ENCODE measurements at places on chromosomes 12 and 14. TPM values are rescaled to one million over a fixed set of nuclear protein-coding genes. Genes with fewer than 3 reads are reported as not detected.
A peak's percentile ranks its signal among the peaks of the same experiment; 100 is the strongest.

GRCh38 chr12:15627995-15628945 is 160.9 kb downstream of the EPS8 start:
- H3K4me1 ChIP-seq = peaks cover 13% of the 10 kb centered on the region
- H3K36me3 ChIP-seq = peaks cover 7% of the 10 kb centered on the region
- no peak overlapping the region for H3K4me3 ChIP-seq
- no peaks in the 10 kb centered on the region for H3K27me3 ChIP-seq
- H3K27ac ChIP-seq = peak overlapping the region; percentile 51

DNA sequence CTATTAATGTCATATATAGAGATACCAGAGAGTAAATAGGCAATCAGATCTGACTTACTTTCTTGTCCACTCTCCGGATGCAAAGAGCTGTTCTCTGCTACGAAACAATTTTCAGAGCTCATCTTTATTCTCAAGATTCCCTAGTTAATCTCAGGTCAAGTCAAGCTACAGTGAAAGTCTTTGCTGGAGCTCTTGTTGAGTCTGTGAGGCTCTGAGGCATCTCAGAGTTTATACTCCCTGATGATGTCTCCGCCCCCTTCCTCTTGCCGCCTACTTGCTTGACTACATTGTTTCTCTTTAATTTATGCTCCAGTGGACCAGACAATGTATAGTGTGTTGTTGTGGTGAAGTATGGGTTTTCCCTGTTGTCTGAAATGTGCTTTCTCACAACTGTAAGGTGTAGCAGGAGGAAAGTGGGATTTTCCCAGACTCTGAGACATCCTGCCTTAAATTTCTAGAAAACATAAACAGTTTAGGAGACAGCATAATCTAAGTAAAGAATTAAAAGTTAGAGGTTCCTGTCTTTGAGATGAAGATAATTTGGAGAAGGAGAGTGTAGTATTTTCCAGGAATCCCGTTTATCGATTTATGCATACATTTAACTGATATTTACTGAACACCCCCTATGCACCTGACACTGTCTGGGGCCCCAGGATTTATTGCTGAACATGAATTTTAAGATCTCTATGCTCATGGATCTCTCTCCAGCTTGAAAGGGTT is at the start of gene CD69:
Gene CD69 (minus strand): TSS at position 203 of the 720 bp plus-strand sequence. CDS start 81 bp downstream, at position 122.
- H3K36me3 ChIP-seq = no peaks in the 10 kb centered on the region
- H3K4me3 ChIP-seq = peak within 1 kb of the TSS; percentile 2
- DNase-seq = no peak
- no peaks in the 10 kb centered on the region for H3K4me1 ChIP-seq

DNA sequence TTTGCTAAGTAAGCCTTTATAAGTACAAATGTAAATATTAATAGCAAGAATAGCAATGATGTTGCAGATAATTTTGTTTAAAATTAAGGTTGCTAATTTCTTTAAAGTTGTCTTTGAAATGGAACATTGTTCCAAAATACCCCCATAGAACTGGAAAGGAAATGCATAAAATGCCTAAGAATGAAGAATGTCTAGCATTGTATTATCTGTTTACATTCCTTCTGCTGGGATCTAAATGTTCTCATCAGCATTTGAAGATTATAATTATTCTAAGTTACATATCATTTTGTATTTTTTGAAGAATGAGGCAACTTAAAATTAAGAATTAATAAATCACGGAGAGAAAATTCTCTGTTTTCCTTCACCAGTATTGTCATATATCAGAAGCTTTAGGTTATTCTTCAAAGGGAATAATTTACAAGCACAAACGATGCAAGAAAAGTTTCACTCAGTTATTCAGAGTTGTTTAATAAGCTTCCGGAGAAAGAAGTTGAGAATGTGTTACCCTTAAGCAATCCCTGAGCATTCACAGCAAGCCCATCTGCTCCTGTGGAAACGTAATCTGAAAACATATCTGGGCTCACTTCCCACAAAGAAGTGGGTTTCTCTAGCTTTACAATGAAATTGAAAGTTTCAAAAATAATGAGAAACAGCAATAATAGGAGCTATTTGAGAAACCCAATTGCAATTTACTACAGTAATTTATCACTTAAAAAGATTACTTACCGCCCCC is 21.3 kb downstream of the SLC6A15 start:
- H3K27me3 ChIP-seq = no peaks in the 10 kb centered on the region
- H3K4me1 ChIP-seq = no peaks in the 10 kb centered on the region
- DNase-seq = no peak
- no peak overlapping the region for H3K4me3 ChIP-seq

- no peak for DNase-seq
- no peak overlapping the region for H3K27ac ChIP-seq
- H3K27me3 ChIP-seq = no peaks in the 10 kb centered on the region
- H3K4me1 ChIP-seq = no peaks in the 10 kb centered on the region
- no peaks in the 10 kb centered on the region for H3K36me3 ChIP-seq
Measured at GRCh38 chr12:131245564-131246355, 292.1 kb downstream of the ADGRD1 start.

DNA sequence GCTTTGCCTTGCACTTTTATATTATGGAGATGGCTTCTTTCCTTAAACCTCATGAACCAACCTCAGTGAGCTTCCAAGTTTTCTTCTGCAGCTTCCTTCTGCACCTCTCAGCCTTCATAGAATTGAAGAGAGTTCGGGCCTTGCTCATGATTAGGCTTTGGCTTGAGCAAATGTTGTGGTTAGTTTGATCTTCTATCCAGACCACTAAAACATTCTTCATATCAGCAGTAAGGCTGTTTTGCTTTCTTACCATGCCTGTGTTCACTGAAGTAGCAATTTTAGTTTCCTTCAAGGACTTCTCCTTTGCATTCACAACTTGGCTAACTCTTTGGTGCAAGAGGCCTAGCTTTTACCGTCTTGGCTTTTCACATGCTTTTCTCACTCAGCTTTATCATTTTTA is 125.4 kb downstream of the SNAPC1 start:
- H3K27me3 ChIP-seq = no peaks in the 10 kb centered on the region
- H3K4me1 ChIP-seq = no peaks in the 10 kb centered on the region
- H3K27ac ChIP-seq = no peak overlapping the region
- no peak for DNase-seq
- no peak overlapping the region for H3K4me3 ChIP-seq

- H3K4me3 ChIP-seq = no peak overlapping the region
- no peaks in the 10 kb centered on the region for H3K4me1 ChIP-seq
- no peak overlapping the region for H3K27ac ChIP-seq
- no peak for DNase-seq
- H3K36me3 ChIP-seq = no peaks in the 10 kb centered on the region
- H3K27me3 ChIP-seq = no peaks in the 10 kb centered on the region
Measured at GRCh38 chr12:8420506-8420905, 35.3 kb upstream of the CLEC6A start.

GRCh38 chr12:109264095-109264942 is 44.8 kb downstream of the FOXN4 start:
- peak; percentile 45 for DNase-seq
- no peak overlapping the region for H3K27ac ChIP-seq
- H3K4me3 ChIP-seq = no peak overlapping the region
- H3K4me1 ChIP-seq = no peaks in the 10 kb centered on the region

DNA sequence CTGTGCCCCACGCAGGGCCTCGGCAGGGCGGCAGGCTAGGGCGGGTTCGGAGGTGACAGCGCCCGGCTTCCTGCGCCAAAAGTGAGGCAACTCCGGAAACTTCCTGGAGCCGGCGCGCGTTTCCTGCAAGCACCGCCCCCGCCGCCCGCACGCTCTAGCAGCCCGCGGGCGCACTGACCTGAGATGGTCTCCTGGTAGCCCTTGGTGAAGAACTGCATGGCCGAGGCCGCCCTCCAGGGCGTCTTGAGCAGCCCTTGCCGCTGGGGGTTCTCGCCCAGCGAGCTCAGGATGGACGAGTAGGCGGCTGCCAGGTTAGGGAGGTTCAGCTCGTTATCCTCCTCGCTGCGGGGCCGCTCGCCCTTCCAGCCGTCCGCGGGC is 494 bp downstream of the GCH1 start:
- DNase-seq = peak; percentile 69
- H3K4me3 ChIP-seq = peak overlapping the region; percentile 68
- H3K27ac ChIP-seq = peak overlapping the region; percentile 92
- no peaks in the 10 kb centered on the region for H3K27me3 ChIP-seq
- no peaks in the 10 kb centered on the region for H3K36me3 ChIP-seq

GRCh38 chr12:104348283-104348993 is 44.9 kb downstream of the EID3 start:
- no peak for DNase-seq
- no peak overlapping the region for H3K4me3 ChIP-seq
- H3K27ac ChIP-seq = no peak overlapping the region
- H3K4me1 ChIP-seq = no peaks in the 10 kb centered on the region

GRCh38 chr12:15318841-15319240 is 3.5 kb upstream of the PTPRO start:
- DNase-seq = no peak
- H3K4me1 ChIP-seq = no peaks in the 10 kb centered on the region
- H3K27me3 ChIP-seq = no peaks in the 10 kb centered on the region
- no peak overlapping the region for H3K4me3 ChIP-seq

GRCh38 chr14:77286576-77286975 is 15.6 kb upstream of the NGB start:
- no peaks in the 10 kb centered on the region for H3K4me1 ChIP-seq
- no peaks in the 10 kb centered on the region for H3K27me3 ChIP-seq
- peaks cover 3% of the 10 kb centered on the region for H3K36me3 ChIP-seq
- no peak overlapping the region for H3K4me3 ChIP-seq
- no peak overlapping the region for H3K27ac ChIP-seq

- H3K4me1 ChIP-seq = no peaks in the 10 kb centered on the region
- no peaks in the 10 kb centered on the region for H3K36me3 ChIP-seq
- no peak overlapping the region for H3K4me3 ChIP-seq
- H3K27me3 ChIP-seq = no peaks in the 10 kb centered on the region
- H3K27ac ChIP-seq = no peak overlapping the region
Measured at GRCh38 chr14:40221428-40221827, 789.2 kb upstream of the FBXO33 start.

GRCh38 chr12:89117448-89118034 is 234.8 kb downstream of the DUSP6 start:
- peak; percentile 72 for DNase-seq
- H3K4me1 ChIP-seq = peaks cover 8% of the 10 kb centered on the region
- no peaks in the 10 kb centered on the region for H3K27me3 ChIP-seq
- H3K4me3 ChIP-seq = no peak overlapping the region
- peak overlapping the region; percentile 28 for H3K27ac ChIP-seq
- H3K36me3 ChIP-seq = no peaks in the 10 kb centered on the region

GRCh38 chr12:47276621-47277309 is 197.0 kb upstream of the AMIGO2 start:
- H3K4me3 ChIP-seq = no peak overlapping the region
- peak; percentile 24 for DNase-seq
- H3K4me1 ChIP-seq = peaks cover 9% of the 10 kb centered on the region
- no peaks in the 10 kb centered on the region for H3K27me3 ChIP-seq

- no peaks in the 10 kb centered on the region for H3K36me3 ChIP-seq
- peak overlapping the region; percentile 6 for H3K4me3 ChIP-seq
- no peaks in the 10 kb centered on the region for H3K27me3 ChIP-seq
- DNase-seq = no peak
- peaks cover 46% of the 10 kb centered on the region for H3K4me1 ChIP-seq
- peak overlapping the region; percentile 91 for H3K27ac ChIP-seq
Measured at GRCh38 chr12:92502417-92503028, 200.3 kb upstream of the PLEKHG7 start.

- no peak for DNase-seq
- H3K4me1 ChIP-seq = no peaks in the 10 kb centered on the region
- H3K4me3 ChIP-seq = no peak overlapping the region
- no peaks in the 10 kb centered on the region for H3K36me3 ChIP-seq
Measured at GRCh38 chr14:50085570-50086320, 30.6 kb downstream of the VCPKMT start.

LIN7A gene
- polyA plus RNA-seq = 0.19 TPM

LIN52 gene
- 3.8 TPM for polyA plus RNA-seq

EPYC gene
- polyA plus RNA-seq = not detected

ATL1 gene
- 1.3 TPM for polyA plus RNA-seq

SLC6A12 gene
- polyA plus RNA-seq = 4.8 TPM

SLC6A13 gene
- 0.35 TPM for polyA plus RNA-seq

PKP2 gene
- 11.3 TPM for polyA plus RNA-seq

AKAP5 gene
- 0.04 TPM for polyA plus RNA-seq

CCDC175 gene
- polyA plus RNA-seq = not detected

CCDC177 gene
- not detected for polyA plus RNA-seq

KRT6C gene
- polyA plus RNA-seq = not detected

RNFT2 gene
- 1.6 TPM for polyA plus RNA-seq

KIF26A gene
- polyA plus RNA-seq = 3.6 TPM

IKZF4 gene
- polyA plus RNA-seq = 1.8 TPM

NCOR2 gene
- 49.6 TPM for polyA plus RNA-seq
